Foreskin fibroblast (primary cell): ENCODE measurements at places on chromosomes 12 and 14.

GRCh38 chr14:73612339-73613045, at the start of gene ACOT6:
ACOT6 (plus strand) TSS chr14:73612517; CDS start chr14:73612572, 55 bp downstream.
- peak; percentile 77 for DNase-seq

- DNase-seq, result no peak
These were observed 92.4 kb downstream of the SETD3 start for GRCh38 chr14:99388286-99388685.

DNA sequence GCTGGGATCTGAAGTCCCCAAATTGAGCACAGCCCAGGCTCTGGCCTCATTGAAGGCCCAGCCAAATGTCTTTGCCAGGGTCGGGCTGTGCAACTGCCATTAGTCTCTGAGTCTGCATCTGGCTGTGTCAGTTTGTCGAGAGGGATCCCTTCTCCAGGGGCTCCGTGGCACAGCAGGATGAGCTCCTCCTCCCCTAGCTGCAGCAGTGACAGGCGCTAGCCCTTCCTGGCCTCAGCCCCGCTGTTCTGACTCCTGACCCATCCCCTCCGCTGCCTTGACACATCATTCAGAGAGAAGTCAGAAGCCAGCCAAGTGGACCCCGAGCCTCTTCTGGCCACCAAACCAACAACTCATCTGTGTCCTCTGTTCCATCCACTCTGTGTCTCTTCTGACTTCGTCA, 188.3 kb downstream of the CALM1 start:
- DNase-seq, result no peak

DNA sequence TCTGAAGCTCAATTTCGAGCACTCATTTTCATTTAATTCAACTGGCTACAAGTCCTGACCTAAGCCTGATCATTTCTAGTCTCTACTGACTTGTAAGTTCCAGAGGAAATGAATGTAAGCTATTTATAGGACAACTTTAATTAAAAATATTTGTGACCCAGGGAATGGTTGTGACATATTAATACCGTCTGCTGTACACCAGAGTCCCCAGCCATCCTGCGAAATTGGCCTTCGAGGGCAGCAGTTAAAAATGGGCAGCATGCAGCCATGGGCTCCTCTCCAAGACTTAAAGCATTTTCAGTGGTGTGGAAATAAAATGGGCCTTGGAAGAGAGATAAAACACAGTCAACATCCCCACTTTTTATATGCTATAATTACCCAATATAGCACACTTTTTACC, 30.7 kb upstream of the OVCH1 start:
- DNase-seq, result no peak

DNA sequence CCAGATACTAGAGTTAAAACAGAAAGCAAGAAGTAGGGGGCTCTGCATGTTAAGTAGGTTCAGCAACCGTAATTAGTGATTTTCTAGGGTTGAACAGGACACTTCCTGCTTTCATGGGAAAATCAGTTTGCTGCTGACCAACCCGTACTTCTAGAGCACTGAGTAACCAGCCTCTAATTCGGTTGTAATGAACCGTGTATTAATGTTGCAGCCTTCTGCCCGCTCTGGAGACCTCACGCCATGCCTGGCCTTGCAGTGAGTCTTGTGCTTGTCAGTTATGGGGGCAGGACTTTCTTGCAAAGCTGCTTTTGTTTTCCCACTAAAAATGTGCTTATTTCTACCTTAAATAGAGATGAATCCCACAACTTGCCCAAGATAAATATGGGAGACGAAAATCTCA, 89.6 kb downstream of the TMEM132C start:
- no peak for DNase-seq

DNA sequence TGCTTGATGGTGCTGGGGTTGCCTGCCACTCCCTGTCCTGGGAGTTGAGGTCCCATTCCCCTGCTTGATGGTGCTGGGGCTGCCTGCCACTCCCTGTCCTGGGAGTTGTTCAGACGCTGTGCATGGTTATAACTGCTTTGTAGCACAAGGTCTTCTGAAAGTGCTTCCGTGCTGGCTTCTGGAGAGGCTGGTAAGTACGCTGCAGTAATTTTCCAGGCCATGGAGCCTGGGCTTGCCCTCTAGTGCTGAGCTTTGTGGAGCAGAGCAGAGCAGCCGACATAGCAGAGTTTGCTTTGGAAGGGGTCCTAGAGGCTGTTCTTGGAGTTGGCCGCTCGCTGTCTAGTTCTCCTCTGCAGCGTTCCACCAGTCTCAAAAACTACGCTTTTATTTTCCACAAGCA, 6.3 kb downstream of the B4GALNT3 start:
- DNase-seq, result no peak

DNA sequence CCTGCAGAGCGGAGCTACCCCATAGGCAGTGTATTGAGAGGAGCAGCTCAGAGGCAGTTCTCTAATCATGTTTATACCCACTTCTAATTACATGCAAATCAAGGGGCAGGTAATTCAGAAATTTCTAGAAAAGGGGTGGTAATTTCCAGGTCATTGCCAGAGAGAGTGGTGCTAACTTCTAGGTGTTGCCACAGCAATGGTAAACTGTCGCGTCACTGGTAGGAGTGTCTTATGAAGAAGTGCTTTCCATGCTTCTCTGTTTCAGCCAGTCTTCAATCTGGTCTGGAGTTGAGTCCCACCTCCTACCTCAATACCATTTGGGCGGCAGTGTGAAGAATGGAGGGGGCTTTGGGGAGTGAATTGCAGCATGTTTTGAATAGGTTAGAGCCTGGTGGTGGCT, 8.5 kb upstream of the AMN1 start:
- DNase-seq, result no peak

DNA sequence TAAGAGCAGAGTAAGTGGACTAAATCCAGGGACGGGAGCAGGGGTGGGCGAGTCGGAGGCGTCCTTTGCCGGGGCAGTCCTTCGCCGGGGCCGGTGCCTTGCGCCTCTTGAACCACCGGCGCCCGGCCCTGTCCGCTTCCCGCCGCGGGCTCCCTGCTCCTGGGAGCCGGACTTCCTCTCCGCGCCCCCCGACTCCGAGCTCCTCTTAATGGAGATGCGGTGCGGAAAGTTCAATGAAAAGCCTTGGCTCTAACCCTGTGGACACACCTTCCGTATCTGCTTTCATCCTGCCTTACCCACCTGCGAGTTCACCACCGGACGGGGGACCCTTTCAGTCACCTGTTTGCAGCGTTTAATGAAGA, 412 bp downstream of the FGFR1OP2 start:
- DNase-seq, result peak; percentile 10

DNA sequence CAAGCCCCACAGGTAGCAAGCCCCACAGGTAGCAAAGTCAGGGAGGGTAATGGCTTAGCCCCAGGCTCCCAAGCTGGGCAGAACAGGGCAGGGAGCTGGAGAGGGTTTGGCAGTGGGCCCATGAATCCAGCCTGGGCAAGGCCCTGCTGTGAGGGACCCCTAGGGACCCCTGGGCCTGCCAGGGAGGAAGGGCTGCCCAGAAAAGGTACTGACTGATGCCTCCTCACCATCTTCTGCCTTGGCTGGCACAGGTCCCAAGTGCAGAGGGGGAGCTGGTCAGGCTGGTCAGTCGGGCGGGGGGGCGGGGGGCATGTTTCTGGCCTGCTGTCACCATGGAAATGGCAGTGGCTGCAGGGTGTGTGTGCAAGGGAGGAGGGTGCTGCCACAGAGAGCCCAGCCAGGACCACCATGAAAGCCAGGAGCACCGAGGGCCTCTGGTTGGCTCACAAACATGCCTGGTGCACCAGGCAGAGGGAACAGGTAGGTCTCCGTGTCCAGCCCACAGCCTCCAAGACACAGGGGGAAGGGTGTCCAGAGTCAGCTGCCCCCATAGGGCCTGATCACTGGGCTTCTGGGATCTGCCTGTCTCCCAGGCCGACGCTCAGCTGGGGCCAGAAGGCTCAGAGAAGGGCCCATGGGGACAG, 1.5 kb upstream of the CRIP2 start:
- no peak for DNase-seq

DNA sequence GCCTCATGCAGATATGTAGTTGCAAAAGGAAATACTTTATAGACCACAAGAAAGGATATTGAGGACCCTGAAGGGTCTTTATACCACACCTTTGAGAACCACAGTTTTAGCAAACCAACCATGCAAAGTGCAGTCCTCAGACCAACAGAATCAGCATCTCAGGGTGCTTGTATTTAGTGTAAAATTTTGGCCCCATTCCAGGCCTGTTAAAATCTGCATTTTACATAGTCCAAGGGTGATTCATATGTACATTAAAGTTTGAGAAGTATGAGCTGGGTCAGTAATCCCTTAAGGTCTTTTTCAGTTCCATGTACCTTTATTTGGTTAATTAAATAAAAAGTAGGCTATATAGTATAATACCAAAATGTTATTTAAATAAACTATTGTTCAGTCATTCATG, 91.2 kb downstream of the WNK1 start:
- DNase-seq, result peak; percentile 72

DNA sequence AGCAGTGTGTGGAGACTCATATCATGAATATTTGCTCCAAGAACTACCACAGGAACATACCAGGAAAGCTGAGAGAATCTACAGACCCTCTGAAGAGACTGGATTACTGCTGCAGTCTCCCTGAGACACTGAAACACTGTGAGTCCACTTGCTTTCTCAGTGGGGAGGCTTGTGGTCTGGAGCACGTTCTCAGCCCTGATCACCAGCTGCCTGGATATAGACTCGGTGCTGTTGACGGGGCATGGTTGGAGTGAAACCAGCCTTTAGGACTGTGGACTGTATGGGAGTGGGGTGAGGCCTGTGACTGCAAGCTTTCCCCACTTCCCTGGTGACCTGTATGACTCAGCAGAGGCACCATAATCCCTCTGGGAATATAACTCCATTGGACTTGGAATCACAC, 525.8 kb upstream of the FBXO33 start:
- no peak for DNase-seq

DNA sequence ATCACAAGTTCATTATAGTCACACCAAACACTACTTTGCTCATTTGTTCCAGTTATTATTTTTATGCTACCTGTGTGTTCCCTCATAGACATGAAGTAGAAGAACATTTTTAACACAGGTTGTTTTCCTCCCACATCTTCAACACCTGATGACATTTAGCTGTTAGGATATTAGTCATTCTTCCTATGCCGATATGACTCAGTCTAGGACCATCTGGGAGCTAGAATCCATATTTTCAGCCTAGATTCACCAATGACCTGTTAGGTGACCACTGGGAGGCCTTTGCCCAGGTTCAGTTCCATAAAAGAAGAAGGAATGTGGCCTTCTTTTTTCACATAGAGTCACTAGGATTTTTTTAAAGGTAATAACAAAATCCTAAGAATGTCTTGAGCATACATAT, 222.8 kb downstream of the C12orf42 start:
- no peak for DNase-seq

GRCh38 chr14:22305607-22306006, 283.4 kb downstream of the DAD1 start:
- DNase-seq, result no peak

DNA sequence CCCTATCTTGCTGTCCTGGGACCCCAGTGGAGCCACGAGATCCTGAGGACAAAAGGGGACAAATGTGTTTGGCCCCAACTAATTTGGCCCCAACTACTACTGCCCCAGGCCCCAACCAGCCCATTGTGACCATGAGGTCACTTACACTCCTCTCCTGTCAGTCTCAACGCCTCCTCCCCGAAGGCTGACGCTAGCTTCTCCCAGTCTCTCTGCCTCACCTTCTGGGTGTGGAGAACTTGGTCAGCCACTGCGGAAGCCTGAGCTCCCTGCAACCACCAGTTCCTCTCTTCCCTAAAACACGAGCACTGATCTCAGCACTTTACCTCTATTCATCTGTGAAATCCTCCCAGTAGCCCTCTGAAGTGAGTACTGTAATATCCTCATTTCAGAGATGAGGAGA, 13.3 kb downstream of the FAM181A start:
- no peak for DNase-seq

DNA sequence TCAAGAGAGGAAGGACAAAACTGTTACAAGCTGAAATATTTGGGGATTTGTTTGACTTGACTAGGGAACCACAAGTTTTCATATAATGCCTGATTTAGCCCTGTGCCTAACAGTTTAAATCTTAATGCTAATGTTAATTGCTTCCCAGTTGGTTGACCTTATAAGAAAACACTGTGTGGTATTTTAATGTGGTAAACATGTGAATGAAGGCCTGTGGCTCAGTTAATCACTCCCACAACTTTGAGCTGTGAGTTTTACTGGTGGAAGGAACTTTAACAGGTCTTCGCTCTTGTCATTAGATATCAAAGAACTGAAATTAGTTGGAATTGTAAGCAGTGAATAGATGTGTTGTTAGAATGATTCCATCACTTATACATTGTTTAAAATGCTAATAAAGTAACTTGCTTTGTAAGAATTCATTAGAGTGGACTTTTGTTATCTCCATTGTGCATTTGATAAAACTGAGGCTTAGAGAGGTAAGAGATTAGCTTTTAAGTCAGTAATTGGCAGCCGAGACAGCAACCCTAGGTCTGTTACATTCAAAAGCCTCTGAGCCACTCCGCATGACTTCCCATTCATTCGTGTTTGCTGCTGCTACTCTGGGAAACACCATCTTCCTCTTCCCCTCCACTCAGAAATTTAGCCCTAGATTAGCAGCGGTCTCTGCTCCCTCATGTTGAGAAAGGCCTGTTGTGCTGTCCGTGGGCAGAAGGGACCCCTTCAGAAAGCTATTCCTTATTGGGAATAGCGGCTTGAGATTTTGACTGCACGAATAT, 1.0 kb upstream of the TBK1 start:
- DNase-seq, result peak; percentile 57

DNA sequence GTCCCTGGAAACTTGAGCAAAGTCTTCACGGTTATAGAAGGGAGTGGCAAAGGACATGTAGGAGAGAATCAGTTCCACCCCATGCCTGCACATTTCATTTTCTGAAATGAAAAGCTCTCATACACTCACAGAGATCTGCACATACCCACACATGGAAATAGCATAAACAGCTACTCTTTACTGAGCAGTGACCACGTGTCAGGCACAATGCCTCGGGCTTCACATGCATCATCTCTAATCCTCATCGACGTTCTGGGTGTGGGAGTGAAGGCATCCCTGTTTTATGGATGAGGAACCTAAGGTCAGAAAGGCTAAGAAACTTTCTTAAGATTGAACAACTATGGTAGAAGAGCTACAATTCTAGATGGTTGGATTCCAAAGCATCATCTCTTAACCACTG, 198.8 kb downstream of the DAD1 start:
- DNase-seq, result no peak

GRCh38 chr14:105632010-105632409, 105.6 kb downstream of the TMEM121 start:
- DNase-seq, result no peak

GRCh38 chr12:65125975-65126374, 4.9 kb upstream of the WIF1 start:
- DNase-seq, result no peak

GRCh38 chr14:103519837-103520212, 2.8 kb downstream of the CKB start:
- DNase-seq, result no peak

DNA sequence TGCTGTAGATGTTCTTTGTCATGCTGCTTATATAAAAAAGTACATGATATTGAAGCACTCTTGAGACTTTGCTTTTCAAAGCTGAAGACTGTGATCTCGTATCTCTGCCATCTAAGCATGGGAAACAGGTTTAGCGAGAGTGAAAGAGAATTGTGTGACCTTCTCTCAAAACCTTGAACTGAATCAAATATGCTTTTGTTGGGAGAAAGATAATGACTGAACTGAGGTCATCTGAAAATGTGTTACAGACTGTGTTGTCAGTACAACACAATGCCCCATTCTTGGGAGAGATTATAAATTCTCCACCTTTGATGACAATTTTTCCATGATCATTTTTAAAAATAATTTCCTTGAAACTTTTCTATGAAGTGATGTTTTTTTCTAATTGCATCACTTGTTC, 272.1 kb upstream of the SEL1L start:
- no peak for DNase-seq

GRCh38 chr14:82854131-82854530, 1320.5 kb upstream of the SEL1L start:
- DNase-seq, result no peak
